MV-4-11 (cell line): ENCODE measurements at places on chromosomes 7 and 10.

GRCh38 chr7:141573511-141573910 lies 22.3 kb downstream of the AGK start:
- no peak for DNase-seq

DNA sequence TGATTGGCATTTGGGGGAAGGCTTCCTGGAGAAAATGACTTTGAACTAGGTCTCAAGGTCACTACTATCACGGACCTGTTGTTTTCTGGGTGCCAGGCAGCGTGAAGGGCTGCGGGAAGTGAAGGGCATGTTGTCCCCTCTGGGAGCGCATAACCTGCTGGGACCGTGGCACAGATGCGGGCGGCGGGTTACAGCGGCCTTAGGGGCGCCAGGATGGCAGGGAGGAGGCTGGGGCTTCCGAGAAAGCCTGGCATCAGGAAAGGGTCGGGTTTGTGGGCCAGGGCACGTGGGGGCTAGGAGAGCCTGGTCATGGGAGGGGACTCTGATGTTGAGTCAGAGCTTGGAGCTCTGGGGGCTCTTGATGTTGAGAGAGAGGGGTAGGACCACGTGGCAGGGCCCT lies 6.1 kb downstream of the SLC4A2 start:
- no peak for DNase-seq

DNA sequence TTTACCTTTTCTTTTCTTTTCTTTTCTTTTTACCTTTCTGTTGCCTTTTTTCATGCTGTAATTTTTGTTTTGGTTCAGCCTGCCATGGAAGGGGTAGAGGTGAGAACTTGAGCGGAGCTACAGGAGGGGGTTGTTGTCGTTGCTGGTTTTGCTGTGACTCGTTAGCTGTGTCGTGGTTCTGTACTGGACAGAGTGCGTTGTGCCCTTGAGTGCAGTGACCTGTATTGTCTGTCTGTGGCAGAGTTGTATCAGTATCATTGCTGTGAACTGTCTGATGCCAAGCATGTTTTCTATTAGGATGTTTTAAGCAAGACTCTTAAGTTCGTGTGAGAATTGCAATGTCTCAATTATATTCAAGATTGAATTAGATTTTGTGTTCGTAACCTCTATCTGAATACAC lies 67.5 kb downstream of the TRRAP start:
- no peak for DNase-seq

GRCh38 chr7:106177300-106177690 lies 65.2 kb upstream of the SYPL1 start:
- DNase-seq = no peak

DNA sequence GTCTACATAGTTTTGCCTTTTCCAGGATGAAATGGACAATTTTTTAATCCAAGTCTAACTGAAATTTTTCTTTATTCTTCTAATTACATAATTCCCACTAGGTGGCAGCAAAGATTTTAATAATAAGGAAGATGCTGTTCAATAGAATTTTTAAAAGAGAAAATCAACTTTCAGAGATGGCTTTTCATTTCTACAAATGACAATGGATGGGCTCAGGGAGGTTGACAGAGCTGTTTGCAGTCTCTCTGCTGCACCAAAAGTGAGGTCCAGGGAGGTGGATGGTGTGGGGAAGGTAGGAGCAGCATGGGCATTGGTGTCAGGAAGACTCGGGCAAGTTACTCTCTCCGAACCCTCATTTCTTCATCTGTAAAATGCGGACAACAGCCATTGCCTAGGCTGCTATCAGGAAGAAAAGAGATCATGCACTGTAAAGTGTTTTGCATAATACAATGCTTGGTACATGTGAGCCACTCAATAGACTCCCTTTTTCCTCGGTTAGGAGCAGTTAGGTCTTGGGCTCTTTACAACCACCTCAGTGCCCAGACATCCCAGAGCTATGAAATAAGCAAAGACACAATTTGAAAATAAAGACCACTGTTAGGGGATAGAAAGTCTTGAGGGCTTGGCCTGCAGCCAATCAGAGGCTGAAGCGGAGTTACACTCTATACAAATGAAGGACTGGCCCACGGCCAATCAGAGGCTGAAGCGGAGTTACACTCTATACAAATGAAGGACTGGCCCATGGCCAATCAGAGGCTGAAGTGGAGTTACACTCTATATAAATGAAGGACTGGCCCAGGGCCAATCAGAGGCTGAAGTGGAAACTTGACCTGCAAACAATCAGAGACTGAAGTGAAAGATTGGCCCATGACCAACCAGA lies 107.1 kb downstream of the ABLIM1 start:
- peak; percentile 3 for DNase-seq

GRCh38 chr10:77015360-77015759 lies 622.2 kb downstream of the KCNMA1 start:
- no peak for DNase-seq

DNA sequence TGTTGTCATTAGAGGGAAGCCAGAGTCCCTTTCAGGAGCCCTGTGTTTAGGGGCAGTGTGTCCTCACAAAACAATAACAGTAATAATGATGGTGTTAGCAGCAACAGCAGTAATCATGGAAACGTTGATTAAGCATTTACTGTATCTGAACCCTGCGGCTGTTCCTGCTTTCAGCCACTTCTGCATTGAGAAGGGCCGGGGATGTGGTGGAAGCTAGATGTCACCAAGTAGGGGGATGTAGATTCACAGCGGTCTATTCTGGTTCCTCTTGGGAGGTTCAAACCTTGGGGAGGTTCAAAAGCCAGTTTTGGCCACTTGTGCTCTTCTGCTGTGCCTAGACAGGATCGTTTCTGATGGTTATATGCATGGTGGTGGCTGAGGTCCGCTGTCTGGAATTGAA lies 44.8 kb downstream of the PRPF18 start:
- peak; percentile 86 for DNase-seq
